ENCODE measurements at places on chromosomes 5 and 9.

- DNase-seq: no peak
These were observed 222.2 kb downstream of the LURAP1L start for GRCh38 chr9:12997009-12997408.

DNA sequence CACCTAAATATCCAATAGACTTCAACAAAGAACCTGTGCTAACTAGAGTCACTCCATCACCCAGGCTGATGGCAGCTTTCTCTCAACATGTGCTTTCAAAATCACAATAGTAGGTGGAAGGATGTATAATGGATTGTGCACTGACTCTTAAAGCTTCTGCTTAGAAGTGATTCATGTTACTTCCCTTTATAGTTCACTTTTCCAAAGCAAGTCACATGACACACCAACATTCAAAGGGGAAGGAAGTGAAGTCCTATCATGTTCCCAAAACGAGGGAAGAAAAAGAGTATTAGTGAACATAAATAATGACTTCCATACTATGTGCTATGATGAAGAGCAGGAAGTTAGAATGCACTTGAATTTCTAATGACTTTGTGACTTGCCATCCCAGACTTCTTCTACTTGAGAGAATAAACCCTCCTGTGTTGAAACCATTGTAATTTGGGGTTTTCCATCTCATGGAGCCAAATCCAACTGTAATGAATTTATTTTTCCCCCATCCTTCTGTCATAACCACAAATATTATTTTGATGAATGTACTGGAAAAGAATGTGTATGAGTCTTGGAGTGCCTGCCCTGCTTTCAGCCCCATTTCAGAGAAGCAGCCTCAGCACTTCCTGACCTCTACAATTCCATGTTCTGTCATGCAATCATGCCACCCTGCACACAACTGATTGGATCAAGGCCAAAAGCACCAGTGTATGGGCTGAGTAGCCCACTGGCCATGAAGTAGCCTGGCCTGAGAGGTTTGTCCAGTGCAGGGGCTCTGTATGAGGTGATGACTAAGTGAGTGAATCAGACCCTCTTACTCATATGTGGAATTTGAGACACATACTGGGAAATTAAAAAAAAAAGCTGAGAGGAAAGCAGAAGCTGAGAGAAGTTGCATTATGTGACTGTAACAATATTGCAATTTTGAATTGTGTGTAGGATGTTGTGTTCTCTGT lies 525.9 kb upstream of the CLINT1 start:
- no peak for DNase-seq

- no peak for DNase-seq
These were observed 2.2 kb downstream of the CPEB4 start for GRCh38 chr5:173890195-173890991.

- DNase-seq: no peak
These were observed 15.9 kb downstream of the RXRA start for GRCh38 chr9:134341929-134342745.

- no peak for DNase-seq
These were observed 375.7 kb downstream of the IRX2 start for GRCh38 chr5:2375757-2376250.

GRCh38 chr9:37732086-37732741 lies 21.4 kb upstream of the TRMT10B start:
- no peak for DNase-seq

DNA sequence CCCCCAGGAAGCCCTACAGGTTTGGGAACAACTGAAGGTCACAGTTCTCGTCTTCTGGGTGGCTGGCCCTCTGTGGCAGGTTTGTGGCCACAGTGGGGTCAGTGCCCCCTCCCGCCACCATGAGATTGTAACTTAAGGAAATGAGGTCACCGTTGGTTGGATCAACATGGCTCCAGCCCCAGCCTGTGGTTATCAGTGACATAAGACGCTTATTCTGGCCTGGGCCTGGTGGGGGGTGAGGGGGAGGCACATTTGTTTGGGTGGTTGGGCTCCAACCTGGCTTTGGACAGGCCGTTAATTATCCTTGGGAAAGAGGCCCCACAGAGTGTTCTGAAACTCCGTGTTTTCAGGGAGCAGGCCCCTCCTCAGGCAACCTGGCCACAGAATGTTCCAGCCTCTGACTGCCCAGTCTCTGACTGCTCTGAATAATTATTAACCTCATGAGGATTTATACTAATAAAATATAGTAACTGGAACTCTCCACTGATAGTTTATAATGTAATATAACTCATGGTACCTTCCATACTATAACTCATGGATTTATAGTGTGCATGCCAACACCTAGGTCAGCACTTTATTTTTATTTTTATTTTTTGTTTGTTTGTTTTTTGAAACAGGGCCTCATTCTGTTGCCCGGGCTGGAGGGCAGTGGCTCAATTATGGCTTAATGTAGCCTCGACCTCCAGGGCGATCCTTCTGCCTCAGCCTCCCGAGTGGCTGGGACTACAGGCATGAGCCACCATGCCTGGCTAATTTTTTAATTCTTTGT lies 58.0 kb upstream of the RPL26L1 start:
- DNase-seq: no peak

- no peak for DNase-seq
These were observed 54.8 kb downstream of the MYO10 start for GRCh38 chr5:16881251-16881650.

DNA sequence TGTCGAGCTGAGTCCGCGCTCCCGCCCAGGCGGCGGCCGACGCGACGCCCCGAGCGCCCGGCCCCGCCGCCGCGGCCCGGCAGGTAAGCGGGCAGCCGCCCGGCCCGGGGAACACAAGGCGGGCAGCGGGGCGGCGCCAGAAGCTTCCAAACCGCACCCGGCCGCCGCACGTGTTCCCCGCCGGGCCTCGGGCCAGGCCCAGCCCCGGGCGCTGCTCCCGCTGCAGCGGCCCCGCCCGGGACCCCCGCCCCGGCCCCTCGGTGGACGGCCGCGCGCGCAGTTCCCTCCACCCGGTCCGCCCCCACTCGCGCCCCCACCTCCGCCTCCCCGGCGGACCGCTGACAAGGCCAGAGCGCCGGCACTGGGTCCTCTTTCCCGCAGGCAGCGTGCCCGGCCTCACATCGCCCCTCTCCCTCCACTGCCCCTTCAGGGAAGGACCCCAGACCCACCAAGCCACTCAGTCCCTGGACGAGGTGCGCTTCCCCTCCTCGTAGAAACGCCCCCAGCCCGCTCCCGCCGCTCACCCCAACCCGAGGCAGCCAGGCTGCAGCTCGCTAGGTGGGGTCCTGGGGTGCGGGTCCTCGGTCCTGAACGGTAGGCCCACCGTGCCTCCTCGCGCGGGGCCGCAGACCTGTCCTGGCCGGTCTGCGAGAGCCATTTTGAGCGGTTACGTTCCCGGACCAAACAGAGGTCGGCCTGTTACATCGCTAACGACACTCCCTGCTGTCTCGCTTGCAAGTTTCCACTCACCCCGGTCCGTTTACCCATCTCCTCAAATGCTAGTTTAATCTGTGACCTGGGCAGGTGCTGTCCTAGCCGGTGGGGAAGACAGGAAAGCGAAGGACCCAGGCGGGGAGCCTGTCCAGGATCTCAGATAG lies 475 bp downstream of the WDR5 start:
- no peak for DNase-seq

GRCh38 chr9:4137234-4137633 lies 162.6 kb downstream of the GLIS3 start:
- no peak for DNase-seq

- no peak for DNase-seq
These were observed 144.4 kb upstream of the MAP3K1 start for GRCh38 chr5:56670916-56671315.

GRCh38 chr5:70440-70839 lies 21.5 kb upstream of the PLEKHG4B start:
- DNase-seq: no peak

DNA sequence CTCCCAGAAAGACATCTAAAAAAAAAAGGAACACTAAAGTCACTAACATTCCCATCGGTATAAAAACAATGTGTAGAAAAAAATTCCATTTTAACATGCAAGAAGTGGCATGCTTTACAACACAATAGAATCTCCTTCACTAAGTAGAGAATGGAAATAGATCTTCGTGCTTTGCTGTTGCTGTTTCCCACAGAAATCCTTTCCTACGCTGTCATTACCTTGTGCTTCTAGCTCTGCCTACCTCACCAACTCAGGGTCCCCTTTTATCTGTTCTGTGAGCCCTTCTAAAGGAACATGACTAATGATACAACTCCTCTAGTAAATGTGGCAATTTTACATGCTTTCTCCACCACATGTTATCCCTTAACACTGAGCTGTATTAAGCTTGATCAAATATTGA lies 202.9 kb downstream of the MCTP1 start:
- DNase-seq: no peak

- peak; percentile 42 for DNase-seq
These were observed 932 bp downstream of the SLC12A2 start for GRCh38 chr5:128084228-128085167.

- DNase-seq: no peak
These were observed 50.9 kb downstream of the MVB12B start for GRCh38 chr9:126377536-126377935.
